ENCODE measurements at places on chromosomes 11 and 22.
A peak's percentile ranks its signal among the peaks of the same experiment; 100 is the strongest.

GRCh38 chr11:85823816-85824215, 12.9 kb upstream of the SYTL2 start:
- peak; percentile 33 for DNase-seq

DNA sequence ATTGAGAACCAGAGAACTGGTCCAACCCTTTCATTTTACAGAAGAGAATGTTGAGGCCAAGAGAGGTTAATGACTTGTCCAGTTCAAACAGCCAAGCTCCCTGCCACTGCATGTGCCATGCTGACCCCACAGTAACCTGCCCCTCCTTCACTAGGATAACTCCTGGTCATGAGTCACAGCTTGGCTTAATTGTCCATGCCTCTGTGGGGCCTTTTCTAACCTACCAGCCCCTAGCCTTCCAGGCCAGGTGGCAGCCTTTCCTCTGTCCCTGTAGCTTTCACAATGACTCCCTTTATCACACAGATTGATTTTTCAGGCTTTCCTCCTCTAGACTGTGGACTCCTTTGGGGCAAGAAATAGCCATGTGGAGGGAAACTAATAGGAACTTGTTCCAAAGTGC, 97.2 kb downstream of the PIWIL4 start:
- DNase-seq = no peak

- DNase-seq = peak; percentile 19
These were observed 5.2 kb downstream of the IGSF9B start for GRCh38 chr11:133951327-133952198.

- no peak for DNase-seq
These were observed 45.8 kb upstream of the FIBIN start for GRCh38 chr11:26947904-26948639.
